Cortex of kidney (tissue), 1 donor: ENCODE measurements at places on chromosomes 3 and 15.

DNA sequence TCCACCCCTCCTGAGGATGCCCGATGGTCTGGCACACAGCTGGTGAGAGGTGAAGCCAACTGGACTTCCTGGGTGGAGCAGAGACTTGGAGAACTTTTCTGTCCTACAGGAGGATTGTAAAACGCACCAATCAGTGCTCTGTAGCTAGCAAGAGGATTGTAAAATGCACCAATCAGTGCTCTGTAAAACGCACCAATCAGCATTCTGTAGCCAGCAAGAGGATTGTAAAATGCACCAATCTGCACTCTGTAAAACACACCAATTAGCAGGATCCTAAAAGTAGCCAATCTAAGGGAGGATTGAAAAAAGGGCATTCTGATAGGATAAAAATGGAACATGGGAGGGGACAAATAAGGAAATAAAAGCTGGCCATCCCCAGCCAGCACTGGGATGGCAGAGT, 150.2 kb downstream of the CHSY1 start:
- no peak for DNase-seq

DNA sequence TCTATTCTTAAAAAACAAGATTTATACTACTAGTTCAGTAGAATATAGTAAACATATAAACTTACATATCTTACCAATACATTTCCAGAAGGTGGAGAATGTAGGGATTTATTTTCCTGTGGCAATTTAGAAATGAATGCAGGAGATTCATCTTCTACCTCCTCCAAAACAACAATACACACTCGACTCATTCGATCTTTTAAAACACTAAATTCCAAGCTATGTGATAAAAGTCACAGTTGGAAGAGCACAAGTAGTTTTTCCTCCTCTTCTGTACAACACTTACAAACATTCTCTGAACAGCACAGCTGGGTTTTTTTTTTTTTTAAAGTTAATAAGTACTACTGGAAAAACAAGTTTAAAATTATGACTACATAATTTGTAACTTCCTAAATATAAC, 1.4 kb downstream of the ANKRD28 start:
- no peak for DNase-seq

GRCh38 chr3:106765342-106765741, 611.9 kb upstream of the CCDC54 start:
- no peak for DNase-seq

GRCh38 chr15:78624651-78625590, 4.1 kb upstream of the CHRNA3 start:
- no peak for DNase-seq

DNA sequence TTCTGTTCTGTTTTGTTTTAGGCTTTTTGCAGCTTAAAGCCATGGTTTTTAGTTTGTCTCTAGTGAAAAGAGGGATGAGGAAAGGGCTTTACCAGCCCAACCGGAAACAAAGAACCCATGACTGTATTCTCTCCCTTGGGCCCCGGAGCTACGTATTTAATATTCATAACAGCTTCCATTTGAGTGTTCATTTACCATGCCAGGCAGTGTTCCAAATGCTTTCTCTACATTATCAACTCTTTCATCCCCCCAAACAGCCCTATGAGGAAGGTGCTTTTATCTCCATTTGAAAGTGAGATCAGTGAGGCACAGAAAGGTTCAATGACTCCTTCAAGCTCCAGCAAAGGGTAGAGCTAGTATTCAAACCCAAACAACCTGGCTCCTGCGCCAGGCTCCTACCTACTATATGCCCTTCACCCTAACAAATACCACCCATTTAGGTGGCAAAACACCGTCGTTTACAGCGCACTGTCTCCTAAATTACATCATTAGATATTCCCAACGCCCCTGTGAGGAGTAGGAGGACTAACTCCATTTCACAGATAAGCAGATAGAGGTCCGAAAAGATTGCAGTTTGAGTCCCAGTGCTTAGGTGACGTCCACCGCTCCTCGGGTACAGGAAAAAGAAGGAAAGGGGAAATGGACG, 27.9 kb downstream of the GTPBP8 start:
- DNase-seq = no peak

- no peak for DNase-seq
Measured at GRCh38 chr15:41048397-41048796, 67.7 kb downstream of the INO80 start.

- no peak for DNase-seq
Measured at GRCh38 chr3:157099326-157100095, 60.4 kb downstream of the CCNL1 start.

- no peak for DNase-seq
Measured at GRCh38 chr15:101530224-101530958, 40.9 kb upstream of the PCSK6 start.

DNA sequence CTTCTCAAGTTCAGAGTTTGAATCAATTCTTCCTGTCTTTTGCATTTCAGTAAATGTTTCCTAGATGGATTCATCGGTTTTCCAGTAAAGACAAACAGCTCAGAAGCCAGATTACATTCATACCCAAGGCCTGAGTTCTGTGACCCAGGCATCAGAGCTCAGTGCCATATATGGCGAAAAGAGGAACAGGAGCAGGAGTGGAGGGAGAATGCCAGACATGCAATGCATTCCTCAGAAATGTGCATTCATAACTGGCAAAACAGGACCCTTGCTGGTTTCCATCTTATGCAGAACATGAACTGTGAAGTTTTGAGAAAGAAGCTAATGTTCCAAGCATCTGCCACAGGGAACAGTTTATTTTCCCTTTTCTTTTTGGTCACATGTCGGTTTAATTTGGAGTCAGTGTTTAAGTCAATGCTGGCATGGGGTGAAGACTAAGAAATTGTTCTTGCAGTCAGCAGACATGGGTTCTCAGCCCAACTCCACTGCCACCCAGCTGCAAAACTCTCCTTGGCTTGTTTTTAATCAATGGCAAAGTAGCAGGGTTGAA, 116.5 kb downstream of the LPP start:
- no peak for DNase-seq

GRCh38 chr15:68328443-68328842, 50.9 kb downstream of the FEM1B start:
- DNase-seq = no peak

DNA sequence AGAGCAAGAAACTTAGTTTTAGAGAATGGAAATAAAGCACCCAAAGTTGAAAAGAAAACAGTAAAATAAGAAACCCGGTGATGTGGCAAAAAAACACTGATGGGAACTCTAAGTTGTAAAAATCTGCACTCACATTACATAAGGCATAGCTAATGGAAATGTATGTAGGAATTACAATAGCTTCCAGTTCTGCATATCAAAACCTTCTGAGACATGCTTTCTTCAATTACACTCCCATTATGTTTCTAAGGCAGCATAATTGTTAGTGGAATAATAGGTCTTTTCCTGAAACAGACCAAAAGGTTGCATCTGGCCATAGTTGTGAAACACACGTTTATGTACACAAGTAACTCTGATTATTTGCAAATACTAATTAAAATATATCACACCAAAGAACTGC, 41.4 kb downstream of the SLC30A4 start:
- DNase-seq = no peak

GRCh38 chr3:14879211-14879874, 60.6 kb downstream of the FGD5 start:
- DNase-seq = no peak

DNA sequence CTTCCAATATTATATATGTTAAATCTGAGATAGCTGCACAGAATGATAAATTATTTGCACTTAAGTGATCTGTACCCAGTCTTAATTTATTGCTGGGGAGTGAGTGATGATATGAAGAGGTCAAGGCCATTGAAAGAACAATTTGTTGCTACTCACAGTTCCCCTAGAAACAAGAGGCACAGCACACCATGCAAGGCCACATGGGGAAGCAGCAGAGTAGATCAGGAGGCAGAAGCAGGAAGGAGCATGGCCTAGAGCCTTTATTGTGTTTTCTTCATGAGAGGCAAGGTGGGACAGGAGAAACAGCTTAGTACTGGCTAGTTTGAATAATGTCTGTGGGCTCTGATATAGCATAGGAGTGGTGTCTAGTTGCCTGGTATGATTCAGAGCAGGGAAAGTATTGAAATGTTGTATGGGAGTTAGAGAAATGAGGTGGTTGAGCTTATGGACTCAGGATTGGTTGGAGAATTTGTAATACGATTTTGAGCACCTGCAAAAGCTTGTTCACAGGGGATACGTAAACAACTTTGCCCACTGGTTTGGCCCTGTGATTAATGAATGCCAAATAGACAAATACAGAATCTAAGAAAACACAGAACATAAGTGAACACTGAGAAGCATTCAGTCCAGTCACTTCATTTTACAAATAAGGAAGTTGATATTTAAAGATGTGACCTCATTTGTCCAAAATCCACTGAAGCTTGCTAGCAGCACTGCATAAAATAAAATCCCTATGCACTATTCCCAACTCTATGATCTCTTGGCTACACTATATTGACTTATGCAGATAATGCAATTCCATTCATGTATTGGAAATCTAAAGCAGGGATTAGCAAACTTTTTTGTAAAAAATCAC, 71.7 kb downstream of the TMCO5A start:
- no peak for DNase-seq

DNA sequence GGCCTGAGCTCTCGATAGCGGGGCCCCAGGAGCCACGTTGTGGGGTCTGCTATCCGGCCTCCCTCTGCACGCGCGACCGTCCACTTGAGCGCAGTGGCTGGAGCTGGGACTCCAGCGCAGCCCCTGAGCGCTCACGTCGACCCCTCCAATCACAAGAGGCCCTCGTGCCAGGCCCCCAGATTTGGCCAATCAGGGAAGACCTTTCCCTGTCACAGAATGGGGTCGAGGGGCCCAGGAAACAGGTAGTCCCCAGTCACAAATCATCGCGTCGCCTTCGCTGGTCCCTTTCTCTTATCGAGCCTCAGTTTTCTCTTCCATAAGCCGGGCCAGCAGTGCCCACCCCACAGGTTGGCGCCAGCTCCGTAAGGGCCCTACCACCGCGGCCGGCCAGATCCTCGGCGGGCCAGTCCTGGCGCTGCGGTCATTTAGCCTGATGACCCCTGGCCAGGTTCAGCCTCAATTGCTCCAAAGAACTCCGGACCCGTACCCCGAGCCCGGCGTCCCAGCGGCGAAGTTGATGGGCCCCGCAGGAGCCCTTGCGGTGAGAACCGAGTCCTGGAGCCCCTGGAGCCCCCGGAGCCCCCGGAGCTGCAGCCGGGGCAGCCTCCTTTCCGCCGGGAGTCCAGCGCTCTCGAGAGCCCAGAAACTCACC, 435 bp downstream of the ALDH1L1 start:
- DNase-seq = no peak

GRCh38 chr3:13474021-13474420, 6.1 kb upstream of the HDAC11 start:
- no peak for DNase-seq

GRCh38 chr3:113829576-113830354, 8.8 kb upstream of the GRAMD1C start:
- DNase-seq = no peak

DNA sequence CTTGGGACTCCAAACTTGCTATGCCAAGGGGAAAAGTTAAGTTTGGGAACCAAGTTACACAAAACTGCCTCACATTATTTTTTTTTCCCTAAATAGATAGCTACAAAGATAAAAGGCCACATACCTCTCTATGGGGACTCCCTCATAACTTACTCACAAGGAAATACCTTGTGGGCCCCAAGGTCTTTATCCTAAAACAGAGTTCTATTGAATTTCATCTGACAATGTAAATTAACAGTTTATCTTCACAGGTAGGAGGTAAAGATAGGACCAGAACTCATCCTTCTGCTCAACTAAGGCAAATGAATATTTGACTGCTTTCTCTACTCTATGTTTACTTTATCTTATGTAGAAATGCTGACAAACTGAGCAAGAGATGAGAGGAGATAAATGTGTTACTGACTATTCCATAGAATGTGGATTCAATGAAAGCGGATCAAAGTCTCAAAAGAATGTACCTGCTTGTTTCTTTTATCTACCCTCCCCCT, 1278.0 kb downstream of the OTOL1 start:
- DNase-seq = no peak

- DNase-seq = no peak
Measured at GRCh38 chr3:112602217-112602838, 38.6 kb downstream of the CCDC80 start.

- no peak for DNase-seq
Measured at GRCh38 chr15:79130535-79131130, 40.1 kb upstream of the RASGRF1 start.

- DNase-seq = no peak
Measured at GRCh38 chr3:152857082-152857481, 22.2 kb downstream of the P2RY1 start.

DNA sequence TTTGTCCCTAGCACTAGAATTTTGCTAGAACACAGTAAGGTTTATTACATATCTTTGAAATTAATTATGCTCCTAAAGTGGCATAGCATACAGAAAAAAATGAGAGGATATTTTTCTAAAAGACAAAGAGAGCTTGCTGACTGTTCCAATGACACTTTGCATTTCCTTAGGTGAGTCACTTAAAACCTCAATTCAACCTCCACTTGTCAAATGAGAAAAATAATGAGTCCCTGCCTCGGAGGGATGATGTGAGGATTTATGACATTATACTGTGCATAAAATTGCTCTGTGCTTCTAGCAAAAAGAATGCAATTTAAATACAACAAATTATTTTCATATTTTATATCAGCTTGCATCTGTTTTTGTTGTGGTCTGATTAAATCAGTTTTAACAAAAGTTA, 1417.0 kb upstream of the ALCAM start:
- DNase-seq = no peak

GRCh38 chr3:89101251-89101650, 6.2 kb upstream of the EPHA3 start:
- DNase-seq = no peak

GRCh38 chr3:126414961-126415660, 20.4 kb downstream of the CFAP100 start:
- DNase-seq = no peak

DNA sequence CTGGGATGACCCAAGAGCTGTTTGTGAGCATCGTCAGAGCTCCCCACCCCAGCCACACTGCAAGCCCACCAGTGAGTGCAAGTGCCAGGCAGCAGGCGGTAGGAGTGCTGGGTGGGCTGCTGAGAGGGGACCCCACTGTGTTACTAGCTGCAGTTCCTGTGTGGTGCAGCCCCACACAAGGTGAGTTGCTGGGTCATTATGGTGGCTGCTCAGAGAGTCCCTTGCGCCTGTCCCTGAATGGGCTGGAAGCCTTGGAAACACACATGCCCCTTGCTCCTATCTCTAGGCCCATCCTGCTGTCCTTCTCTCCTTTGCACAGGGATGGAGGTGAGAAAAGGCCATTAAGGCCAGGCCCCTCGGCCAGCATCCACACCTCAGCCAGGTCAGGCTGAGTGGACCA, 83.7 kb downstream of the SEC22A start:
- no peak for DNase-seq

GRCh38 chr15:85997618-85998017, 82.1 kb upstream of the AGBL1 start:
- DNase-seq = no peak

GRCh38 chr15:76533995-76534394, 197.4 kb downstream of the ISL2 start:
- no peak for DNase-seq
